ENCODE measurements at places on chromosomes 4 and X.

- DNase-seq = no peak
Observed at GRCh38 chrX:44101281-44101680, 128.1 kb upstream of the NDP start.

- no peak for DNase-seq
Observed at GRCh38 chrX:16311671-16312070, 144.4 kb downstream of the MAGEB17 start.

- DNase-seq = no peak
Observed at GRCh38 chrX:19745077-19745476, 142.3 kb downstream of the SH3KBP1 start.

GRCh38 chr4:54058171-54058570 is 6.2 kb downstream of the CHIC2 start:
- DNase-seq = no peak

DNA sequence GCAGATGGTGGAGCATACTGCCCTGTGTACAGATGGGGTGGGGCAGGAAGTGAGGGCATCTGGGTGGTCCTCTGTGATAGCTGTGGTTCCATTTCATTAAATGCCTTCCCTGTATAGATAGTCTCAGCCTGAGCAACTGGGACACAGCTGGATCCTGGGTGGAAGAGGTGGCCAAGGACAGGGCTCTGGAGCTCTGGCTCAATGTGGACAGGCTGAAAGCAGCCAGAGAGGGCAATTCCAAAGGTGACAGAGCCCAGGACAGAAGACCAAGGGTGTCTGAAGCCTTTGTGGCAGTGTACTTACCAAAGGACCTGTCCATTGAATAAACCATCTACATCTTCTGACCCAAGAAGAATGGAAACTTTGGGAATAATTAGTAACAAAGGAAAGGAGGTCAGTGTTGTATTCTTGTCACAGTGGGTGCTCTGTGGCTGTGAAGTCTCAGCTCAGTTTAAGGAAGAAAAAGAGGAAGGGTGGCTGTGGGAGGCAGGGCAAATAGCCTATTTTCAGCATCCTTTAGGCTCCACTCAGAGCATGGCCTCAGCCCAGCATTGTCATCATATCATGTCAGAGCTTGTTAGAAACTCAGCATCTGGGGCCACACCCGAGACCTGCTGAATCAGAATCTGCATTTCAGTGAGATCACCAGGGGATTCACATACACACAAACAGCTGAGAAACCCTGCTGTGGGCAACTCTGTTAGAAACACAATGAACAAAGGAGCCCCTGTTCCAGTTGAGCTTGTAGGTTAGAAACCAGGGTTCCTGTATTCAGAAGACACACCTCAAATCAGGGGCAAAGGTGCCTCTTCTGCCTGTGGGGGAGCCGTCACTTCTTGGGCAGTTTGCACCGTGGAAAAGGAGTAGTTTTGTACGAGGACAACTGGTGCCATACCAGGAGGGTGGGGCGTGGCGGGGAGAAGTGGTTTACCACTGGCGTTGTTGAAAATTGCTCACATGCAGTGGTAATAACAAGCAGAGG is 168.6 kb downstream of the PTTG2 start:
- peak; percentile 21 for DNase-seq

DNA sequence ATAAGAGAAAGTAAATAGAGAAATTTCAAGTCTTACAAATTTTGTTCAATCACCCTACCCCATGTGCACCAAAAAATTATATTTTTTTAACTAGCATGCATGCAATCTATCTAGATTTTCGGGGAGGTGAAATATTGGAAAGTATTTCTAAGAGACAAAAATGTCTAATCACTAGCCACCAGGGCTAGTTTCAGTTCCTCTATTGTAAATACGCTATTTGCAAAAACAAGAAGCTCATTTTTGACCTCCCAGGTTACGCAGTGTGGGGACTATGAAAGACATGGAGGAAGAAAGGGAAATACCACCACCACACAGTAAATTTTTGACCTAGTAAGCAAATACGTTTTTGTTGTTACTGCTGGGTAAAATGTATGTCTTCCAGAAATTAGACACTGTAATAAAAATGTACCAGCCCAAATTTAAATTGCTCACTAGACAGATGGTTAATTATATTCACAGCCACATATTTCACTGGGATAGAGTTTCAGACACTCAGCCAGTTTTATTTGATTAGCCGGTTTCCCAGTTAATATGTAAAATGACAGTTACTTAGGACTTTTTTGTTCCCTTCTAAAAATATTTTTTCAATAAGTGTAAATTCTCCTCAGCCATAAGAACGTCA is 2.2 kb downstream of the NEXMIF start:
- DNase-seq = no peak

DNA sequence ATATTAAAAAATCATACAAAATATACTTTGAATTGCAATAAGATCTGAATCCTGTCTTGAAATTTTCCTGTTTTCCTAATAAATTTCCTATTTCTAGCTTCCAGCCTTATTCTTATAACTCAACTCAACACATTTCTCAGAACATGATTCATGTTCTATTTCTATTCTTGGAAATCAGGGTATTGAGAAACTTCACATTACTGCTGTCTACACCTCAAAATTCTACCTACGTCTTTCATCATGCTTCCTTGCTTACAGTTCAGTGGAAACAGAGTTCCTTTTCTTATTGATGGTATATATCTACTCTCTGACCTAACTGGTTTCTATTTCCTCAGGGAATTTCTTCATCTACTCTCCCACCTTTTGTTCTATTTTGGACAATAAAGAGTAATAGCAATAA is 2139.0 kb downstream of the ARAP2 start:
- DNase-seq = no peak

GRCh38 chr4:22129454-22130029 is 181.0 kb upstream of the KCNIP4 start:
- no peak for DNase-seq

DNA sequence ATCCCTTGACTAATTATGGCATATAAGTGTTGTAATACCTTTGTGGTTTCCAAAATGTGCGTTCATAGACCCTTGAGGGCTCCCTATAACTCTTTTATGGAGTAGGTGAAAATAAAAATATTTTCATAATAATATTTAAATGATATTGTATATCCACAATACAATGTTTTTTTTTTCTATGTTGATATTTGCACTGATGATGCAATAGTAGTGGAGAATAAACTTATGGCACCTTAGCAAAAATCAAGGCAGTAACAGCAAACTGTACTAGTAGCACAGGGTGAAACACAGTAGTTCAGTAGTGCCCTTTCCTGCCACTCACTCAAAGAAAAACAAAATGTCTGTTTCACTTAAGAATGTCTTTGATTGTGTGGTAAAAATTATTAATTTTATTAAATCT is 465.3 kb downstream of the C4orf33 start:
- DNase-seq = no peak

GRCh38 chr4:43014256-43014655 is 121.7 kb downstream of the GRXCR1 start:
- DNase-seq = no peak

All from effector CD4-positive, alpha-beta T cell (primary cell).